M059J (cell line): ENCODE measurements at places on chromosomes 16 and 17. TPM values are rescaled to one million over a fixed set of nuclear protein-coding genes. Genes with fewer than 3 reads are reported as not detected.

DNA sequence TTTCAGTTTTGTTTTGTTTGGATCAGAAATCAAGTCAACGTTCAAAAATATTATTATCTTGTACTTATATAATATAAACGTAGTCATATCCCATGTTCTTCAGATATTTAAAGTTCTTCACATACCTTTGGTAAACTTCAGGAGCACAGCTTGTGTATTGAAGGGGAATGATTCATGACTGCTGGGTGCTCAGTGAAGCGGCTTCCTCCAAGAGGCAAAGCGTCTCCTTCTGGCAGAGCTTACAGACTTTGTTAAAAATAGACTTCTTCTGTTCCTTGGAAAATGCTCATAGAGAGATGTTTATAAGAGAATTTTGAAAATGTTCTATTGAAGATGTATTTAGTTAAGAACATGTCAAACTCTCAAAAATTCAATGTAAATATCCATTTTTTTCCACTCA, 155.6 kb upstream of the CNTNAP4 start:
- no peak for DNase-seq

GRCh38 chr16:58099097-58099955, 29.9 kb downstream of the CFAP20 start:
- no peak for DNase-seq

DNA sequence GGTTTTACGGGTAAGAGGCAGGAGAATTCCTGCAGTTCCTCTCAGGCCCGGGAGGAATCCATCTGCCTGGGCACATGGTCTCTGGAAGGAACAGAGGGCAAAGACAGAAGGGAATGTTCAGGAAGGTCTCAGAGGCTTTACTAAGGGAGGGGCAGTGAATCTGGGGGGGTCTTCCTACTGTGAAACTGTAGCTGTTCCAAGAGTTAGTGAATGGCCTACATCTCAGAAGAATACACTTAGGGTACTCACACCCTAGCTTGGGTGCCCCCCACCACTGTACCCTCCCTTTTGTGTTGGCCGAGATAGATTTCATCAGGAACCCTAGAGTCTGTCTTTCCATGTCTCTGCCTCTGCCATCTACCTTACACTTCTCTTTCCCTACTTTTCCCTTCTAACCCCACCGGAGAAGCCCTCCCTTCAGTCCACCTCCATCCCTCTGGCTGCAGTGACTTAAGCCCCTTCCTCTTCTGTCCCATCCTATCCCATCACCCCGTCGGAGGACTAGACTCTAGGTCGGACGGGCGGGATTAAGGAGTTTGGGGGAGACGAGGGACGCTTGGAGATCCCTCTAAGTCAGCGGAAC, 316 bp downstream of the DLG4 start:
- no peak for DNase-seq

GRCh38 chr17:60155815-60156214, 6.0 kb downstream of the CA4 start:
- no peak for DNase-seq

The AIPL1 gene
- total RNA-seq: 0.05 TPM in 1 of 2 replicates, not detected in the other
